ENCODE measurements at places on chromosomes 11 and 22. TPM values are rescaled to one million over a fixed set of nuclear protein-coding genes. Genes with fewer than 3 reads are reported as not detected.

GRCh38 chr22:19806213-19807160, 45.9 kb downstream of the TBX1 start:
- H3K4me1 ChIP-seq, result peaks cover 16% of the 10 kb centered on the region
- H3K4me3 ChIP-seq, result peak overlapping the region; percentile 9
- peak; percentile 38 for DNase-seq
- no peaks in the 10 kb centered on the region for H3K27me3 ChIP-seq
- peak overlapping the region; percentile 57 for H3K27ac ChIP-seq

GRCh38 chr11:41190437-41191082, 268.9 kb downstream of the LRRC4C start:
- no peak overlapping the region for H3K4me3 ChIP-seq
- no peaks in the 10 kb centered on the region for H3K36me3 ChIP-seq
- no peaks in the 10 kb centered on the region for H3K4me1 ChIP-seq

DNA sequence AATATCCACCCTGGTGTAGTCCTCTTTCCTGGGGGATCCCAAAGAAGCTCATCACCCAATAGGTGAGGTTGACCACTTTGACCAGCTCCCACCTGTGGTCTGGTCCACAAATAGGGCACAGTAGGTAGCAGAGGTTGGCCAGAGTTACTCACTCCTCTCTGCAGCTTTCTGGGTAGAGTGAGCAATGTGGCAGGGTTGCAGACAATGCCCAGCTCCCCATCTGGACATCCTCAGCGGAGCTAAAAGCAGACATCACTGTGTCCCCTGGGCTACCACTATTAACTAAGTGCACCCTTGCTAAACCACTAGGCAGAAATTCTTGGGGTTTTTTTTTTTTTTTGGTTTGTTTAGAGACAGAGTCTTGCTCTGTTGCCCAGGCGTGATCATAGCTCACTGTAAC, 48.4 kb upstream of the TP53I11 start:
- no peaks in the 10 kb centered on the region for H3K4me1 ChIP-seq
- no peaks in the 10 kb centered on the region for H3K36me3 ChIP-seq
- no peak overlapping the region for H3K27ac ChIP-seq
- H3K4me3 ChIP-seq, result no peak overlapping the region
- peaks cover 7% of the 10 kb centered on the region for H3K27me3 ChIP-seq
- DNase-seq, result no peak

DNA sequence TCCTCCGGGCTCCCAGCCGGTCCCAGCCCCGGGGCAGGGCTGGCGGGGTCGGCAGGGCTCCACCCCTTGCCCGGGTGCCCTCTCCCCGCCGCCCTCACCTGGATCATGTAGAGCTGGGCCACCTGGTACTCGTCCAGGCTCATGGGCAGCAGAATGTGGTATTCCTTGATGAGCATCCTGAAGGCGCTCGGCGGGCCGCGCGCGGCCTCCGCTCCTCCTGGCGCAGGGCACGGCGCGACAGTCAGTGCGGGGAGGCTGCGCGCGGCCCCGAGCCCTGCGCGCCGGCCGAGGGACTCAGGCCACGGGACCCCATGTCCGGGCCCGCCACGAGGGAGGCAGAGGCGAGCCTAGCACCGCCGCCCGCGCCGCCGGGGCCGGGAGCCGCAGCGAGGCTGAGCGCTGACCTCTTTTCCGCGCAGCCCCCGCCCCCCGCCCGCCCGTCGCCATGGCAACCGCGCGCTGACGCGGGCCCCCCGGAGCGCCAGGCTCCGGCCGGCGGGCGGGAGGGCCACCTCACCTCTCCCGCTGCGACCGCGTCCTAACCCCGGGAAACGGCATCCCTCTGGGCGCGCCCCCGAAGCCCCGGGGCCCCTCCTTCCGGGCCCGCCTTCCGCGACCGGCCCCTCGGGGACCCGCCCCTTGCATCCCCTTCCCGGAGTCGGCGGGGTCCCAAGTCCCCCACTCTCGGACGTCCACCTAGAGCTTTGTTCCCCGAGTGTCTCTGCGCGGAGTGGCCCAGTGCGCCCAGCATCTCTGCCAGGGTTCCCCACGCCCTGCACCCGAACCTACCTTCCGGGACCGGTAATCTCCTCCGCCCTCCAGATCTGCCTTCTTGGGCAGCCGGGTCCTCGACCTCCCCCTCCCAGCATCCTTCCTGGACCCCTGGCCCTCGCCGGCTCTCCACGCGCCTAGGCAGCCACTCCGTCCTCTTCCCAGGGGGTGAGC, 886 bp downstream of the PITPNM1 start:
- no peaks in the 10 kb centered on the region for H3K27me3 ChIP-seq
- peaks cover 10% of the 10 kb centered on the region for H3K36me3 ChIP-seq
- DNase-seq, result no peak
- peak overlapping the region; percentile 93 for H3K27ac ChIP-seq
- peak overlapping the region; percentile 91 for H3K4me3 ChIP-seq

- H3K27ac ChIP-seq, result no peak overlapping the region
- no peak overlapping the region for H3K4me3 ChIP-seq
- no peaks in the 10 kb centered on the region for H3K36me3 ChIP-seq
- H3K4me1 ChIP-seq, result no peaks in the 10 kb centered on the region
These were observed 18.6 kb upstream of the OR56A3 start for GRCh38 chr11:5923427-5923776.

DNA sequence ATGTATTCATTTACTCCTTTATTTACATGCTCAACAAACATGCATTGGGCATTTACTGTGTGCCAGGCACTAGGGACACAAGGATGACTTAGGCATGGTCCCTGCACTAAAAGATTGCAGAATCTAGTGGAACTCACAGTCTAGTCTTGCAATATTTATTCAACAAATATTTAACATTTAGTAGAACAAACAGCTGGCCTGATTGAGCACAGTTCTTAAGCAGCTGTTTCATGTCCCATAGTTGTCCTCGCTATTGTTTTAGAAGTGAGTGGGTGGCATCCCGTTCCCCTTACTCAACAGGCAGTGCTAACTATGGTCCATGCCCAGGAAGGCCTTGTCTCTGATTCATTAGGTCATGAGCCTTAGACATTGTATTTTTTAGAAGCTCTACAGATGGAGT, 459.9 kb upstream of the CADM1 start:
- H3K4me1 ChIP-seq, result no peaks in the 10 kb centered on the region
- H3K27me3 ChIP-seq, result no peaks in the 10 kb centered on the region
- no peak overlapping the region for H3K27ac ChIP-seq
- H3K4me3 ChIP-seq, result no peak overlapping the region
- H3K36me3 ChIP-seq, result no peaks in the 10 kb centered on the region

- no peaks in the 10 kb centered on the region for H3K4me1 ChIP-seq
- no peaks in the 10 kb centered on the region for H3K36me3 ChIP-seq
- DNase-seq, result no peak
These were observed 38.8 kb upstream of the CAPRIN1 start for GRCh38 chr11:34012734-34013133.

- H3K4me3 ChIP-seq, result no peak overlapping the region
- H3K27me3 ChIP-seq, result no peaks in the 10 kb centered on the region
- no peaks in the 10 kb centered on the region for H3K4me1 ChIP-seq
- no peak overlapping the region for H3K27ac ChIP-seq
- no peak for DNase-seq
- no peaks in the 10 kb centered on the region for H3K36me3 ChIP-seq
These were observed 392.9 kb downstream of the INSC start for GRCh38 chr11:15507592-15507991.

DNA sequence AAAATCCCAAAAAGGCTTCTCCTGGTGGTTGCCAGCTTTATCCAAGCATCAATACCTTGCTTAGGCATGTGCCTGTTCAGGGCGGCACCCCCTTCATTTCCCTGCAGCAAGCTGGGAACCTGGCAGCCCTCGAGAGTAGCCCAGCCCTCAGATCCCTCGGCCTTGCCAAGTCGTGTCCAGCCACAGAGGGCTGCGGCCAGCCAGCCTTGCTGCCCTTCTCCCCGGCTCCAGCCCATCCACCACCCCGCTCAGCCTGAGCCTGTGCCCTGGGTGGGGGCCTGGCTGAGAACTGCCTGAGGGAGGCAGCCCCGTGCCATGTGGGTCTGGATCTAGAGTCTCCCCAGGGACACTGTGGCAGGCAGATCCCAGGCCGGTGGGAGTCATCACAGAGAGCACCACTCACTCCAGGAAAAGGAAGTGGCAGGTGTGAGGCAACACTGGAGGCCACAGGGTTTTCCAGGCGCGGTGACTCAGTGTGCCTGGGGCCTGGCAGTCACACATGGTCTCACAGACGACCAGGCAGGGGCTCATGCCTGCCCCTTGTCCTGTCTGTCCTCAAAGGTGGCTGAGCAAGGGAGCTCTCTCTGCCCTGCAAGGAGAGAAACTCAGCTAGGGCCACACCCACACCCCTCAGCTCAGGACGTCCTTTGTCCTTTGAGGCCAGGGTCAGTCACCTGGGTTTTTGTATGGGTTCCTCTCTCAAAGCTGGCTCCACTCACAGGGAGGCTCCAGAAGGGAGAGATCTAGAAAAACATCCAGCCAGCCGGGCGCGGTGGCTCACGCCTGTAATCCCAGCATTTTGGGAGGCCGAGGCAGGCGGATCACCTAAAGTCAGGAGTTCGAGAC, 12.2 kb upstream of the CDC42BPG start:
- peak overlapping the region; percentile 99 for H3K27ac ChIP-seq
- peaks cover 81% of the 10 kb centered on the region for H3K4me1 ChIP-seq
- H3K27me3 ChIP-seq, result no peaks in the 10 kb centered on the region

DNA sequence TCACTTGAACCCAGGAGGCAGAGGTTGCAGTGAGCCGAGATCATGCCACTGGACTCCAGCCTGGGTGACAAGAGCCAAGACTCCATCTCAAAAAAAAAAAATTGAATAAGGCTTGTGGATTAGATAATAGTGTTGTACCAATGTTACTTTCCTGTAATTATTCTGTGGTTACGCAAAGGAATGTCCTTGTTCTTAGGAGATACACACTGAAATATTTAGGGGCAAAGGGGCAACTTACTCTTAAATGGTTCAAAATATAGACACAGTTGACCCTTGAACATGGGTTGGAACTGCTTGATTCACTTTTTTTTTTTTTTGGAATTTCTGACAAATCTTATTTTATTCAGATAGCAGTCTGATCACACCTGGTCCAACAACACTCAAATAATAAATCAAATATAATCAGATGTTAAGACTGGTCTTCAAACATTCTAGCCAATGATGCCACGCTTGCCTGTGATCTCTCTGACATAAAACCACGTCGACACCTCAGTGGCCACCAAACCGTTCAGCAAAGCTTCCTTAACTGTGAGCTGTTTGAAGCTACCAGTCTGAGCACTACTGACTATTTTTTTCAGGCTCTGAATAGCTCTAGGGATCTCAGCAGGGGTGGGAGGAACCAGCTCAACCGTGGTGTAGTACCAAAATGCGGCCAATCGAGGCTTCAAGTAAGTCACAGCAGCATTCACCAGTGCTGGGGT, 710 bp downstream of the ATP5MGL start:
- H3K27ac ChIP-seq, result no peak overlapping the region
- no peaks in the 10 kb centered on the region for H3K27me3 ChIP-seq
- no peaks in the 10 kb centered on the region for H3K36me3 ChIP-seq

- no peak overlapping the region for H3K27ac ChIP-seq
- no peak overlapping the region for H3K4me3 ChIP-seq
- H3K36me3 ChIP-seq, result no peaks in the 10 kb centered on the region
These were observed 60.9 kb upstream of the SESN3 start for GRCh38 chr11:95291946-95292345.

GRCh38 chr11:66011785-66012303, at the start of gene CST6:
TSS of gene CST6 (plus strand) at chr11:66012008. CDS start at chr11:66012045, 37 bp downstream.
- DNase-seq, result no peak
- H3K36me3 ChIP-seq, result no peaks in the 10 kb centered on the region

- no peak overlapping the region for H3K27ac ChIP-seq
- no peaks in the 10 kb centered on the region for H3K36me3 ChIP-seq
- no peaks in the 10 kb centered on the region for H3K27me3 ChIP-seq
These were observed 5.9 kb downstream of the ARRB1 start for GRCh38 chr11:75345455-75346160.

DNA sequence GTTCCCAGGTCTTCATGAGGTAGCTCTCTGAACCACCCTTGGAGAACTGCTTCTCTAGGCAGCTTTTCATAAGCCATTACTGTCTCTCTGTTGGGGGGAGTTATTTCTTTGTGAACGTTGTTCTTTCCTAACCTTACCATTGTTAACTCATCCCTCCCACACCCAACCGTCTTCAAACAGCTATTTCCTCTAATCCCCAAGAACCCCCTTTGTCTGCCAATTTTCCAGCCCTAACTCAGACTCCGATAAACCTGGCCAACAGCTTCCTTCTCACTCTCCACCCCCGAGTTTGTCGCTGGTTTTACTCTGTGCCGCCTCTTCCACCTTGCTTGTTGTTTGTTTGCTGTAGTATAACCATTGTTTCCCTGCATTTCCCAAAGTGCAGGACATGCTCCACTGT, 131.5 kb downstream of the CCDC34 start:
- no peaks in the 10 kb centered on the region for H3K27me3 ChIP-seq
- no peak for DNase-seq
- H3K4me1 ChIP-seq, result no peaks in the 10 kb centered on the region
- no peak overlapping the region for H3K27ac ChIP-seq
- H3K4me3 ChIP-seq, result no peak overlapping the region

- no peaks in the 10 kb centered on the region for H3K4me1 ChIP-seq
- no peak overlapping the region for H3K4me3 ChIP-seq
- DNase-seq, result no peak
These were observed 17.9 kb downstream of the APOL5 start for GRCh38 chr22:35735542-35735941.

- H3K27me3 ChIP-seq, result no peaks in the 10 kb centered on the region
- no peak overlapping the region for H3K27ac ChIP-seq
- H3K4me3 ChIP-seq, result no peak overlapping the region
- H3K4me1 ChIP-seq, result peaks cover 27% of the 10 kb centered on the region
- H3K36me3 ChIP-seq, result no peaks in the 10 kb centered on the region
These were observed 11.2 kb downstream of the TOM1 start for GRCh38 chr22:35310556-35311550.

GRCh38 chr22:27370269-27370668, 431.3 kb downstream of the MN1 start:
- H3K36me3 ChIP-seq, result no peaks in the 10 kb centered on the region
- H3K4me1 ChIP-seq, result peaks cover 5% of the 10 kb centered on the region
- H3K27ac ChIP-seq, result no peak overlapping the region
- no peak for DNase-seq
- peaks cover 50% of the 10 kb centered on the region for H3K27me3 ChIP-seq
- H3K4me3 ChIP-seq, result no peak overlapping the region

DNA sequence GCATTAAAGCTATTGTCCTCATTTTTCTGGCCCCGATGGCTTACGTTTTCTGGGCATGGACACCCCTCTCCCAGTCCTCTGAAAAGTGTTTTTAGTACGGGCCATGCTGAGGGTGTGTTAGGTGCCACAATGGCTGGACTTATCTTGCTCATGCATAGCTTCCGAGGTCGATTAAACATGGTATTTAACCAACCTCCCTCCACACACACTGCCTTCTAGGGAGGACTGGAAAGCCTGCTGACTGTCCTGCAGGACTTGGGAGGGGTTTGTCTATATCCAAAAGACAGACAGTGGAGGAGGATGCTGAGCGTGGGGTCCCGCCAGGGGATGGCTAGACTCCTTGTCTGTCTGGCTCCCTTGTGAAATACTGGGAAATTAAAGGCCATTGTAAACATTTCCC, 95.3 kb downstream of the FBXO7 start:
- H3K4me3 ChIP-seq, result no peak overlapping the region
- H3K4me1 ChIP-seq, result no peaks in the 10 kb centered on the region
- H3K27me3 ChIP-seq, result peaks cover 27% of the 10 kb centered on the region
- no peak overlapping the region for H3K27ac ChIP-seq
- no peaks in the 10 kb centered on the region for H3K36me3 ChIP-seq

GRCh38 chr22:24681236-24681635, 78.2 kb downstream of the GGT1 start:
- H3K36me3 ChIP-seq, result no peaks in the 10 kb centered on the region
- H3K4me1 ChIP-seq, result no peaks in the 10 kb centered on the region
- H3K4me3 ChIP-seq, result no peak overlapping the region
- H3K27ac ChIP-seq, result no peak overlapping the region

Gene P2RY6
- 0.15 TPM for total RNA-seq

Gene RAG1
- total RNA-seq, result 0.54 TPM

Gene OR8B8
- total RNA-seq, result not detected

Gene PTPRCAP
- total RNA-seq, result 1.4 TPM

Gene USP2
- 5.0 TPM for total RNA-seq

Gene PNPLA5
- 2.9 TPM for total RNA-seq

Gene UBQLN3
- not detected for total RNA-seq

Gene OR2AT4
- not detected for total RNA-seq

Gene MS4A6A
- total RNA-seq, result 0.52 TPM

Data from HCT116 (cell line).